ENCODE measurements at places on chromosomes 2 and 18.
A peak's percentile ranks its signal among the peaks of the same experiment; 100 is the strongest.

DNA sequence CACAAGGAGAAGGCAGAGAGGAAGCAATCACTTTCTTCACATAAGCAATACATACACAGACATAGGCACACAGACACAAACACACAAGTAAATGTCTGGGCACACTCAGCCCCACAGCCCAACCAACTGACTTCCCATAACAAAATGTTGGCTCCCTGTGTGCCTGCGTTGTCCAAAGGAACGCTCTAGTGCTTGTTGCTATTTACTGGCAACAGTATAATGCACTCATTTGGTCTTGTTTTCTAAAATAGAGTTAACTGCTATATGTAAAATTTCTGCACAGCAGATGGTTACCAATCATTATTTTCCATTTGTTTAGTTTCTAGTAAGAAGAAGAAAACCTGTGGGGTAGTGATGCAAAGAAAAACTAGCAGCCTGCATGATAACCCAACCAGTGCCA, 16.5 kb downstream of the FIGN start:
- no peak for DNase-seq

GRCh38 chr2:234020332-234020731, 30.2 kb upstream of the SPP2 start:
- peak; percentile 93 for DNase-seq

GRCh38 chr2:154394600-154394999, 303.9 kb upstream of the KCNJ3 start:
- no peak for DNase-seq

GRCh38 chr2:28356095-28356911, 36.4 kb upstream of the FOSL2 start:
- peak; percentile 51 for DNase-seq

DNA sequence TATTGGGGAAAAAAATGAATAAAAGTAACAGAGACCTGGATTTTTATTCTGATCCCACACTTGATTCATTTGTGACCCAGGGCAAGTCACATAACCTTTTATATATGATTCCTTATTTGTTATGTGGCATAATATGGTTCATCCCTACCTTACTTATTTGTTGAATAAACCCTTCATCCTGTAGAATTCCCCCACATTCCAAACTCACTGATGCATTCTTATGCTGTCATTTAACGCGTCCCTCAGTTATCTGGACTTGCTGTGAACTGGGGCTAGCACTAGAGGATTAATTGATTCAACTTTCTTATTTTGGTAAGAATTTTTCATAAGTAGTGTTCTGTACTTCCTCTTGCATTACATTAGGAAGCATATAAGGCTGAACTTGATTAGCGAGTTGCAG, 384.7 kb upstream of the RAB12 start:
- no peak for DNase-seq

DNA sequence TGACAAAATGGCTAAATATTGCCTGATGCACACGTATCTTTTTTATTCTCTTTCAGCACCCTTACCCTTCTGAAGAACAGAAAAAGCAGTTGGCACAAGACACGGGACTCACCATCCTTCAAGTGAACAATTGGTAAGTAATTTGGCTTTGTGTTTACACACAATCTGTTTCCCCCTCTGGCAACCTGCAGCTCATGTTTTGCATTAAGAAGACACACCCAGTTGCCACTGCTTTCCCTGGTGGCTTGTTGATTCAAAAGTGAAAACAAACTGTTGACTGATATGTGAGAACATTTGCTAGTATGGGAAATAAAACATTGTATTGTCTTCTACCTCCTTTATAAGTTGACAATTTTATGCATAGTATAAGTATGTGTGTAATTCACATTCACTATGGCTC, 113.0 kb downstream of the MEIS1 start:
- no peak for DNase-seq

DNA sequence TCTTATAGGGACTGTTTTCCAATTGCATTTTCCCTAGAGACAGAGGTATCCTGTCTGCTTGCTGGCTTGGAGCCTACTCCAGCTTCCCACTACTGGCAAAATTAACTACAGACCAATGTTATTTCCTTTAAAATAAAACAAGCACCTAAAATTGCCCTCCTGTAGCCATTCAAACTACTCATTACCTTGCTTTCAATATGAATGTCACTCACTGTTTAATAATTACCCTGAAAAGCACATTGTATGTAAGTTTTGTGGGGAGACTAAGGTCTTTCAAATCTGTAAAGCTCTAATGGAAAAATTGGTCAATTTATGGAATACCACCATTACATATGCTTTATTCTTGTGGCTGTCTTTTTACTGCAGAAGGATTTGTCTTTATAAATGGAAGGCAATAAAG, 87.3 kb downstream of the DOCK10 start:
- no peak for DNase-seq

DNA sequence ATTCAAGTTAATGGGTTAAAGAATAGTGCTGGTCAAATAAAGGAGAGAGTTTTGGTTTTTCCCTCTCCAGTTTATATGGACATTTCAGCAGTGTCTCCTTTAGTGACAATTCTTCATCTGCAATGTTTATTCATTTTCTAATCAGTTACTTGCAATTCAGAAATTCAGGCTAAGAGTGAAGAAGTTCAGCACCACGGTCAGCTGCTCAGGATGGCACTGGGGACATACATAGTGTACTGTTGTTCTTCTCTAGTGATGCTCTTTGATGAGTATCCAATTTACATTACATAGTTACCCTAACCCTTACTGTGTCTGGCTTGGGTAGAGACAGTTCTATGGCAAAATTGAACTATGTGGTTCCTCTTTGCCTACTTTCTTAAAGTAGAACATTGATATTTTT, 412.7 kb downstream of the CNTNAP5 start:
- DNase-seq, result no peak

DNA sequence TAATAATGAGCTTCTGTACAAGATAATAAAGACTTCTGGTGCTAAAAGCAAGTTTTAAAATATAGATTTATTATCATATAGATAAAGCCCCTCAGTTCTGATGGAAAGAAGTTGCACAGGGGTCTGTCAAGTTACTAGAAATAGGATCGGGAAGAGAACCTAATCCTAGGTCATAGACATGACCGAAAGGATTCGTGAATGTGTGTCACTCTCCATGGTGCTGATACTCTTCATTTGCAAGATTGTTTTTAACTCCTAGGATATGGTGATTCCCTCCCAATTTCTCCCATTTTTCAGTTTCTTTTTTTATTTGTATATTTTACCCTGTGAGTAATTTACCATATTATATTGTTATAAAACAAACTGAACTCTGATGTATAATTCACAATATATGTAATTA, 58.9 kb upstream of the CTNNA2 start:
- peak; percentile 7 for DNase-seq

DNA sequence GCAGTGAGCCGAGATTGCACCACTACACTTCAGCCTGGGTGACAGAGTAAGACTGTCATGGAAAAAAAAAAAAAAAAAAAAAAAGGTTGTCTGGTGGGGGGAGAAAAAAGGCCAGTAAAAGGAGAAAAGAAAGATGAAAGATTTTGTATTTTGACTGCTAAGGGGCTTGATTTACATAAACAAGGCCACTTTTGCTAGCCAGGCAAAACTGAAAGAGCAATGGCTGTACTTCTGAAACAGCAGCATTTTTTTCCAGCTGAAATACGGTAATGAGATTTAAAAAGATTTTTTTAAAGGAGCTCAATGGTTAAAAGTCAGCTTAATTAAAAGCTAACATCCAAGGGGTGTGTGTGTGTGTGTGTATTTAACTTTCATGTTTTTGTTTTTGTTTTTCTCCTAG, 11.3 kb upstream of the OXER1 start:
- no peak for DNase-seq

- DNase-seq, result no peak
Observed at GRCh38 chr2:109373791-109374547, 239.8 kb downstream of the SEPTIN10 start.

GRCh38 chr2:73307720-73308119, 14.4 kb upstream of the EGR4 start:
- DNase-seq, result no peak

DNA sequence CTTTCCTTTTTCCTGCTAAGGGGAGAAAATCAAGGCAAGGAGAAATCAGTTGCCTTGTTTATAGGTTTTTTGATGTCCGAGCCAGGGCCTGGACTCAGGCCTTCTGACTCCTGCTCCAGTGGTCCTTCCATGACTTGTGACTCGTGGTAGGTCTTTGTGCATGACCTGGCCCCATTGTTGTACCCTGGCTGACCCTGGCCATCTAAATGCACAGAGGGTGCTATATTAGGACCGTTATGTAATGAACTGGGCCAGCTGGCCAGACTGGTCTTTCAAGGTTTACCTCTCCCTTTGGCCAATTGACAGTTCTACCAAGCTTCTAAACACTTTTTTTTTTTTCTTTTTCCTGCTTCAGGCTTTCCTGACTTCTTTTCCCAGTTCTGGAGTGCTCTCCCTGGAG, 81.1 kb downstream of the SETBP1 start:
- DNase-seq, result peak; percentile 65

DNA sequence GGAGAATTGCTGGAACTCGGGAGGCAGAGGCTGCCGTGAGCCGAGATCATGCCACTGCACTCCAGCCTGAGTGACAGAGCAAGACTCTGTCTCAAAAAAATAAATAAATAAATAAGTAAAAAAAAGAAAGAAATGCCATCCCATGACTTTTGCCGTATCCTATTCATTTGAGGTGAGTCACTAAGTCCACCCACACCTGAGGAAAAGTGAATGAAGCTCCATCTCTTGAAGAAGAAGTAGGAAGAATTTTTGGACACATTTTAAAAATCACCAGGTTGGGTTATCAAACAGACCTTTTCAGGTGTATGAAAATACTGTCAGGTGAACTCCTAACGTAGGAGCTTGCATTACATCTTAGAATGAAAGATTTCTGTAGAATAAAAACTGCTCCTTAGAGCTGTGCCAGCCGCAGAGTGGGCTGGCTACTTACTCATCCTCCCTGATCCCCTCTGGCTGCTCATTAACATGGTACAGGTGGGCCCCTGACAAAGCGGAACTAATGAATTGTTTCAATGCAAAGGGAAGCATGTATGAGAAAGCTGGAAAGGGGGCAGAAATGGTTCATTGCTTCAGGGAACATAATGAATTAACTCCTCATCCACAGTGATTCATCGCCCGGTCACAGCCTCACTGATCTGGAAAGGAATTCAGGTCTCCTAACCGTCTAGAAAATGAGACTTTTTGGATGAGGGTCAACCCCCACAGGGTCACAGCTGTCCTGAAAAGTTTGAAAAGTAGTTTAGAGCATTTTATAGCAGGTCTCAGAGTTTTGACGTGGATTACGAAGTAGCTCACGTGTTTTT, 191.4 kb downstream of the SPP2 start:
- no peak for DNase-seq

- DNase-seq, result no peak
Observed at GRCh38 chr2:119531292-119531691, 7.0 kb upstream of the SCTR start.

DNA sequence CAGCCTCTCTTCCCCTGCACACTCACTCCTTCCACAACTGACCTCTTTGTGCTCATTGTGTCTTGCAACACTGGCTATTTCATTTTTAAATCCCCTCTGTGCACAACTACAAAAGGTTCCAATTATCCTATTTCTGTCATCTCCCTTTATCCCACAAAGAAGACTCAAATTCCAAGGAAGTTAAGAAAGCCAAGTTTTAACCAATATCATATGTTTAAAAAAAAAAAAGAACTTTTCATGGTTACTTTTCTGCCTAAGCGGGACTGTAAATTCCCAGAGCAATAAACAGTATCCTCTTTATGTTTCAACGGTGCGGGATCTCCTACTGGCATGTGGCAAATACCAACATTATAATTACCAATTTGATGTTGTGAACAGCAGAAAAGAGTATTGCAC, 83.8 kb downstream of the DOCK10 start:
- no peak for DNase-seq

- no peak for DNase-seq
Observed at GRCh38 chr2:230942920-230943896, 18.2 kb upstream of the GPR55 start.

DNA sequence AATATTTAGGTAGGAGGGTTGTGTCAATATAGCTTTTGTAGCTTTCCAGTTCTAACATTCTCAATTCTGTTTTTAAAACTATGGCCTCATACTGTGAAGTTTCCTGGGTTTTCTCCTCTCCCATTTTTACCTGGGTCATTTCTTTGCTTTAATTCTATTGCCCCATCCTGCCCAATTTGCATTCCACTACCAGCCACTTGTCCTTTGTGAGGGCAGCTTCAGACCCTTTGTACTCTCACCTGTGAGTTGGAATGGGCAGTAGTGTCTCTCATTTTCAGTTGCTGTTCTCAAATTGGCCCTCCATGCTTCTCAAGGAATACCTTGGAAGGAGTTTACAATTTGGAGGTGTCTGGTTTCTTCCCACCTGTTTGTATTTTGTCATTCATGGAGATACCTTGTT, 108.4 kb downstream of the CAMKMT start:
- no peak for DNase-seq

GRCh38 chr2:37523814-37524362, 147.6 kb downstream of the CDC42EP3 start:
- DNase-seq, result no peak

GRCh38 chr18:78487649-78488048, 492.0 kb upstream of the SALL3 start:
- no peak for DNase-seq

DNA sequence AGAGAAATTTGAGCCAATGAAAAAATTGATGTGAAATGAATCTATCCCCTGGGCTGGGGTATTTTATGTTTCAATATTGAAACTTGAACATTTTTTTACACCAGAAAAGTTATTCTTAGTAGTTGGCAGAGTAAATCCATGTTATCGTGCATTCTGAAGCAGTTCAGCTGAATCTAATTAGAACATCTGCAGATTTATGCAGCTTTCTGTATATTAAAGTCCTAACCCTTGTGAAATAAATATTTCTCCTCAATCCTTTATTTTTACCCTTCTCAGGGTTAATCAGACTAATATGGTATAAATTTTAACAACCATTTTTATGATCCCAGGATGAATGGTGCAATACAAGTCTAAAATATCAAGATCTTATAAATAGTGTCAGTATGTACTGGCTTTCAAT, 69.5 kb downstream of the CDH20 start:
- no peak for DNase-seq

DNA sequence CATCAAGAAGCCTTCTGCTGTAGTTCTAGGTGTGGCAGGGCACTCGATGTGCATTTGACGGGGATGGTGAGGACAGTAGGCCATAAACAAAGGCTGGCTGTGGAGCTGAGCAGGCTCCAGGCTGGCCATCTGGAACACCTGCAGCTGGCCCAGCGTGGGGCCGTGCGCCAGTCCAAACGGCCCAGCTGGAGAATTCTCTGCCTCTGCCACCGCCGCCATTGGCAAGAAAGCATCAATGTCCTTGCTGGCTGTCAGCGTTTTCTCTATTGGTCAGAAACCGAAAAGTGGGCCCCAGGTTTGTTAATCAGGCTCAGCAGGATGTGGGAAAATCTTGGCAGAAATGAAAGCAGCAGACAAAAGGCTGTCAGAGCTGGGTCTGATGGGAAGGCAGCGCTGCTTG, 24.0 kb upstream of the CTIF start:
- no peak for DNase-seq

- DNase-seq, result no peak
Observed at GRCh38 chr2:223597076-223597475, 5.1 kb downstream of the SCG2 start.

All from LNCaP clone FGC (cell line).